ENCODE measurements at places on chromosomes 2 and 18.

DNA sequence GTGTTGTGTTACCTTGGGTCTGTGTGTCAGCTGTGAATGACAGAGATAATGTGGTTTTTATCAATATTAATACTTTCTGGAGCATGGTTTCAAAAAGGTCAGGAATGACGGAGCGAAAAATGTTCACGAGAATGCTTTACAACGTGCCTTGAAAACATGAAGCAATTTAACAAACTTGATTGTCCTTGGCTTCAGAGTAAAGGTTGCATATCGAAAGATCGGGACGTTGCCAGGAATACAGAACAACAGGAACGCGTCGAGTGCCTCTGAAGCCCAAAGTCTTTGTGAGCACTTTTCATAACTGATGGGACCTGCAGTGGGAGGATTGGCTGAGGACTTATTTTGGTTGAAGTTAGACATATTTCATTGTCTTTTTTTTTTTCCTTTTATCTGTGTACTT lies 206.1 kb downstream of the ZNF407 start:
- DNase-seq: no peak

- DNase-seq: no peak
Observed at GRCh38 chr18:52069201-52069600, 270.8 kb upstream of the DCC start.

- DNase-seq: no peak
Observed at GRCh38 chr18:58635891-58636290, 7.0 kb upstream of the ALPK2 start.

- DNase-seq: no peak
Observed at GRCh38 chr18:37975446-37975845, 409.8 kb upstream of the CELF4 start.

DNA sequence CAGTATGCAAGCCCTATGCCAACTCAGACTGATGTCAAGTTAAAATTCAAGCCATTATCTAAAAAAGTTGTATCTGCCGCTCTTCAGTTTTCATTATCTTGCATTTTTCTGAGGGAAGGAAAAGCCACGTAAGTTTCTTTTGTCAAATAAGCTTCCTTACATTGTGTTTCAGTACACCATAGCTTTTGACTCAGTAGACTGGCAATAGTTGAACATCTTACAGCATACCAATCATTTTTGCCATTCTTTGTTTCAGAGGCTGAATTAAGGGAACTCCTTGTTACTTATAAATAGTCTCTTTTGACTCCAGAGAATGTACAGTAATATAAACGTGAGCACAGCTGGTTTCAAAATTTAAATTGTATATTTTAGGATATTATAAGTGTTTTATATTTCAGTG lies 120.6 kb downstream of the EHBP1 start:
- no peak for DNase-seq

GRCh38 chr2:51528156-51528555 lies 496.2 kb upstream of the NRXN1 start:
- DNase-seq: no peak

- DNase-seq: no peak
Observed at GRCh38 chr2:218024871-218025270, 22.1 kb upstream of the TNS1 start.

GRCh38 chr2:163859951-163860350 lies 124.1 kb upstream of the FIGN start:
- DNase-seq: no peak

DNA sequence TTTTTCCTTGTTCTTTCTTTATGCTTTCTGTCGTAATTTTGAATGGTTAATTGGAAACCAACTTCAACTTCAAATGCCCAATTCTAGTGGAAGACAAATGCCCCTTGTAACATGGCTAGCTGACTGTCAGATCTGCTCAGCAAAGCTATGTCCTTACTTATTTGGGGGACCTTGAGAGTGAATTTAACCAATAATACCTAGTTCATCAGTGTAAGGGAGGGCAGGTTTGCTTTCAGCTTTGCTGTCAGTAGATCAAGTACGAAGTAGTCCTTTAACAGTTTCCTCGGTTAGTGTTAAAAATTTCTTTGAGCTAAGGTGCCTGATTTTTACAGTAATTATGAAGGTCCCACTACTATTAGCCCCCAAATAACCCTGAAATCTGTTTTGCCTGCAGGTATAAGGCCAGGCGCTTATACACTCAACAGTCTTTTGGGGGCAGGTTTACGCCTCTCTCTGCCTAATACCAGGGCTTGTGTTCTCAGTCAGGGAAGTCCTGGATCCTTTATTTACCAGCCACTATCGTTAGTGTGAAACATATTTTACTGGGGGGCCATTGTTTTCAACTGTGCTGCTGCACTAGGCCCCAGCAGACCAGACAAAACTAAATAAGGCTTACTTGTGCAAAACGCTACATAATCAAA lies 165.1 kb upstream of the KCNJ3 start:
- no peak for DNase-seq

- no peak for DNase-seq
Observed at GRCh38 chr18:46297621-46298020, 193.4 kb downstream of the HAUS1 start.

GRCh38 chr2:49035481-49035880 lies 118.8 kb downstream of the FSHR start:
- no peak for DNase-seq

DNA sequence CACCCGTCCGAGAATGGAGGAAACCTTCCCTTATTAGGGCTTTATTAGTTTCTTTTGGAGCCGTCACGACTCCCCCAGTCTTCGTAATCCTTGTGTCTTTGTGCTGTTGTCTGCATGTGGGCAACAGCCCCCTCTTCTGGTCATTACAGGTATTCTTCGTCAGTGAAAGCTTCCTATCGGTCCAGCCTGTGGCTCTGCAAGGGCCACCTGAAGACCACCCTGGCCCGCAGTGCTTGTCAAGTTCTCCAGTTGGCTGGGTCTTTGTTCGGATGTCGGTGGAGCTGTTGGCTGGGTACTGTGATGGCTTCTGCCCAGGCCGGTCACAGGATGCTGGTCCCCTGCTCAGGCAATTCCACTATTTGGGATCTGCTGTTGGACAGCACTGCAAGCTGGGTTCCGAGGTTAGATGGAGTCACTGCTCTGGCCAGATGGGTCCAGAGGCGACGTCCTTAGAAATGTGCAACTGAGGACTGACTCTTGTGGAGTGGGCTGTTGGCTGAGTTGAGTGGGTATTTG lies 19.2 kb downstream of the E2F6 start:
- DNase-seq: no peak

- no peak for DNase-seq
Observed at GRCh38 chr2:75728614-75729419, 18.1 kb upstream of the GCFC2 start.

GRCh38 chr18:63736876-63737275 lies 34.1 kb downstream of the SERPINB11 start:
- no peak for DNase-seq

- no peak for DNase-seq
Observed at GRCh38 chr18:57447154-57447621, 12.0 kb downstream of the ONECUT2 start.

DNA sequence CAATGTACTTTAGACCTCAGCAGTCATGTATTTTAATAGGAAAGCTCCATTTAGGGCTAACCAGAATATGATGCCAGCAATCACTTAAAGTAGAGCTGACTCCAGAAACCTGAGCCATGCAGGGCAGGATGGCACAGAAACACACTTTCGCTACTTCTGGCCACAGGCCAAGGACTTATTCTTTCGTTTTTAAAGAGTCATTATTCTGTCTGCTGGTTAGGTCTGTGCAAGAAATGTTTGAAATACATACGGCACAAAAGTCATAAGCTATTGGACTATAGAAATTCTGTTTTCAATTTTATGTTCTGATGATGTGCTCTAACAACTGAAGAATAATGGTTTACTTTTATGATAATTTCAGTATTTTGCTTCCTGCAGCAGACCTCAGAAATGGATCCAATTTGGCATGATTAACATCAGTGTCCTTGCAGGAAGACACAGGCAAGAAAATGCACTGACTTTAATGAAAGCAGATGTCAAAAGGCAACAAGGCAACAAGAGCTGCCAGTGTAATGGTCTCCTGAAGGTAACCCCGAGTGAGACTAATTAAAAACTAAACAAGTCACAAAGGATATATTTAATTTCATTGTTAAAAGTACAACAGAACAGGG lies 114.4 kb upstream of the CHRNA1 start:
- DNase-seq: peak; percentile 21

GRCh38 chr2:234747032-234747431 lies 204.8 kb upstream of the SH3BP4 start:
- DNase-seq: no peak

DNA sequence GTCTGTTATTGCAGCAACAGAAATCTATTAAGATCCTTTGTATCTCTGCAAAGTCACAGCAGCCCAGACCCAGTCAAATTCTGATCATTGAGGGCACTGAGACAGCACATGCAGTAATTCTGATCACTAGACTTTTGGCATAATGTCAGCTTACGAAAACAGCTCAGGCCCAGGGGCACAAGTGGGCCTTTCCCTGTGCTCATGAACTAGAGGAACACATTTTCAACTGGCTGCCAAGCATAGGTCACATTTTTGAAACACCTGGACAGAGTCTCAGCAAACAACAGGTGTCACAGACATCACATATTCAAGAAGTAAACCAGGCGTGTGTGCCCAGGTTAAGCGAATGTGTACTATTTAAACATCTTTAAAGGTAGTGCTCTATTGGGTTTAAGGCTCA lies 13.7 kb downstream of the DOCK10 start:
- no peak for DNase-seq

GRCh38 chr18:50360611-50361010 lies 14.2 kb upstream of the SKA1 start:
- DNase-seq: no peak

- DNase-seq: no peak
Observed at GRCh38 chr2:238714038-238714528, 133.8 kb upstream of the TWIST2 start.

DNA sequence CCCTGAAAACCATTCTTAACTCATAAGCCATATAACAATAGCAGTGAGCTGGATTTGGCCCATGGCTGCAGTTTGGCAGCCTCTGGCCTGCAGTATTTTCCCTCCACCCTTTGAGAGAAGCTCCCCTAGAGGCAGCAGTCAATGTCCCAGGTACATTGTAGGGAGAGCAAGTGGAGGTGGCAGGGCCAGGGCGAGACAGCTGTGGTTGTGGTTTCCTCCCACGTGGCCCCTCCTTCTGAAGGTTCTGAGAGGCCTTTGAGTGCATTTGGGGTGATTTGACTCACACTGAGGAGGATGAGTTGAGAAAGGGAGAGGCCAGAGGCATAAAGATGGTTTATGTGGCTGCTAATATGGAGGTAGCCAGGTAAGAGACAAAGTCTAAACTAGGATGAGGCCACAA lies 45.5 kb upstream of the LDAH start:
- no peak for DNase-seq

GRCh38 chr2:41859615-41860514 lies 188.0 kb upstream of the PKDCC start:
- DNase-seq: no peak

- DNase-seq: no peak
Observed at GRCh38 chr18:39701055-39701783, 2135.6 kb upstream of the CELF4 start.

DNA sequence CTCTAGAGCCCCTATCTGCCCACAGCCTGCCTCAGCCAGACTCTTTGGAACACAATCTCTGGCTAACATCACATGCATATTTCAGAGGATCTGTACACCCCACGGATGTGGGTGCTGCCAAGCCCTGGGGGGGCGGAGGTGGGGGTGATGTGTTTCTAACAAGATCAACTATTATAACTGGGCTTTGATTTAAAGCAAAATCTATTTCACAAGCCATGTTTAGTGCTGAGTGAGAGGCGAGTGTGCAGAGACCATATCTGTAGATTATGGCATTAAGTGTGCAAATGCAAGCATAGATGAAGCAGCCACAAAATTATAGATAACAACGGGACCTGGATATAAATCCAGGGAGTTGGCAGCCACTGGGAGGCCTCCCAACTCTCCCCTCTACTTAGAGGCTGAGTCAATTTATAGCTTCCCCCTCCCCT lies 135.8 kb upstream of the SMAD2 start:
- no peak for DNase-seq

DNA sequence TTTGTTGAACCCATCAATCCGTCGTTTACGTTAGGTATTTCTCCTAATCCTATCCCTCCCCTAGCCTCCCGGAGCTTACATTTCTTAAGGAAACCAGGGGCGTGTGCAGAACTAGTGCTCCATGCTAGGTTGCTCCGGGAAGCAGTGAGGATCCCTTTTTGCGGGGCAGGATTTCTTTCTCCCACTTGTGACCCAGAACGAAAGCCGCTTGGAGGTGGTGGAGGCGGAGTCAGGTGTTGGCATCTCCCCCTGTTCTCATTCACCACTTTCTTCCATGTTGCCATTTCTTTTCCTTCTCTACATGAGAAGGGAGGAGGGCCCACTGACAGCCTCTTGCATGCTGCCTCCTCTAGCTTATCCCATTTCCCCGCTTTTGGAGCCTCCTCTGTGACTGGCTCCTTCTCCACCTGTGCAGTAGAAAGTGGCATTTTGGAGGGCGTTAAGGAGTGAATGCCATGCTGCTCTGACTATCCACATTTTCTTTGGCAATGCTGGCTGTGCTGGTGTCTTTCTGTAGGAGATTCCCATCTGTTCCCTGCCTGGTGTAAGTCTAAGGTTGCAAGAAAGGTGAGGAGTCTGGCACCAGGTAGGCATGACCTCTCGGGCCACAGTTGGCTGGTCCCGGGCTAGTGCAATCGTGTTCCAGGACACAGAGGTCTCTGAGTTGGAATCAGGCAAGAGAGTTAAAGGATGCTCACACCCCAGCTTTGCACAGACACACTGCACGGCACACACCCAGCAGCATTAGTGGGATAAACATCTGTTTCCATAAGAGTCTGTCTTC lies 89.5 kb downstream of the ACKR3 start:
- DNase-seq: no peak

DNA sequence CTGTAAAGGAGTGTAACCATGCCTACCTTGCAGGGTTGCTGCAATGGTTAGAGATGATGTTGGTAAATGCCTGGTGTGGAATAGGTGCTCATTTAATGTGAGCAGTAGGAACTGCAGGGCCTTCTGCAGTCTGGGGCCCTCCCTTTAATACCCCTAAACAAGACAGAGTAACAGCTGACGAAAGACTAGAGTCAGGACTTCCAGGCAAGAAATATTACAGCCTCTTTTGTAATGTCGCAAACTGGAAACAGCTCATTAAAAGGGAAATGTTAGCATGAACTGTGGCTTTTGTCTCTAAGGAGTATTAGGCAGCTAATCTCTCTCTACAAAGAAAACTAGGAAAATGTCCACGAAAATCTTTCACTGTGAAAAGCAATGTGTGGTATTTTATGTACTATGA lies 26.0 kb downstream of the MARCO start:
- no peak for DNase-seq

DNA sequence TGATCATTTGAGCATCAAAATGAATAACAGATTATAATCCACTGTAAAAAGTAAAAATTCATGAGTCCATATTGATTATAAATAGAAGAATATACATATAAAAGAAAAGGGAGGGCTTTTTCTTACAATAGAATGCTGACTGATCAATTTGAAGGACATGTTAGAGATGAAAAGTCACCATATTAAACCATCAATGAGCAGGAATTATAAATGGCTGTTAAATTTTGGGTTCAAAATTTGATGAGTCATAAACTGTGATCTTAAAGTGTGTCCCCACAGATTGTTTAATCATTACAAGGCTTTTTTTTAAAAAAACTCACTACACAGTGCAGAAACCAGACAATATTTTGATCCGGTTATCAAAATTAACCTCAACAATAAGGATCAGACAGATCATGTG lies 434.5 kb downstream of the BCL11A start:
- DNase-seq: no peak

GRCh38 chr18:62982600-62983251 lies 267.4 kb downstream of the PHLPP1 start:
- no peak for DNase-seq

- no peak for DNase-seq
Observed at GRCh38 chr2:230600285-230600684, 112.4 kb upstream of the CAB39 start.

- no peak for DNase-seq
Observed at GRCh38 chr18:61734396-61734795, 158.4 kb downstream of the RNF152 start.

- DNase-seq: peak; percentile 1
Observed at GRCh38 chr18:23498877-23499276, 4.4 kb upstream of the RMC1 start.
